ENCODE measurements at places on chromosomes 5 and 9.

GRCh38 chr5:81302596-81302995, 1.2 kb downstream of the ZCCHC9 start:
- DNase-seq = no peak

GRCh38 chr9:68690088-68690487, 15.0 kb upstream of the PIP5K1B start:
- no peak for DNase-seq

GRCh38 chr9:35920051-35920620, 10.8 kb downstream of the SPAAR start:
- DNase-seq = no peak

DNA sequence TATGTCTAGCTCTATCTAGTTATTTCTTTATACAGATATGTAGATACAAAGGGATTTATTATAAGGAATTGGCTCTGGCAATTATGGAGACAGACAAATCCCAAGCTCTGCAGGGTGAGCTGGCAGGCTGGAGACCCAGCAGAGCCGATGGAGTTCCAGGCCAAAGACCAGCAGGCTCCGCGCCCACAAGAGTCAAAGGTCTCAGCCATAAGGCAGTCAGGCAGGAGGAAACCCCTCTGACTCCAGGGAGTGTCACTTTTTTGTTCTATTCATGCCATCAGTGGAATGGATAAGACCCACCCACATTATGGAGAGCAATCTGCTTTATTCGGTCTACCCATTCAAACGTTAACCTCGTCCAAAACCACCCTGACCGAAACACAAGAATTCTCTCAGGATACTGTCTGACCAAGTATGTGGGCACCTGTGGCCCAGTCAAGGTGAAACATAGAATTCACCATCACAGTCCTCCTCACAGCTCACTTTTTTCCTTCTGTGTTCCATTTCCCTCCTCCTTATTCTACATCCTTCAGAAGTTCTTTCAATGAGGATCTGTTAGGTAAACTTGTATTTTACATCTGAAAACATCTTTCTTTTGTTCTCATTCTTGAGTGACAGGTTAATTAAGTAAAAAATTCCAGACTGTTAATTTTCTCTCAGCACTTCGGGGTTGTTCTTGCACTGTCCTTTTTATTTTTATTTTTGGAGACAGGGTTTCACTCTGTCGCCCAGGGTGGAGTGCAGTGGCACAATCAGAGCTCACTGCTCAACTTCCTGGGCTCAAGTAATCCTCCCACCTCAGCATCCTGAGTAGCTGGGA, 21.2 kb downstream of the RNF130 start:
- DNase-seq = no peak

GRCh38 chr5:137498301-137498735, 808 bp downstream of the SPOCK1 start:
- no peak for DNase-seq

DNA sequence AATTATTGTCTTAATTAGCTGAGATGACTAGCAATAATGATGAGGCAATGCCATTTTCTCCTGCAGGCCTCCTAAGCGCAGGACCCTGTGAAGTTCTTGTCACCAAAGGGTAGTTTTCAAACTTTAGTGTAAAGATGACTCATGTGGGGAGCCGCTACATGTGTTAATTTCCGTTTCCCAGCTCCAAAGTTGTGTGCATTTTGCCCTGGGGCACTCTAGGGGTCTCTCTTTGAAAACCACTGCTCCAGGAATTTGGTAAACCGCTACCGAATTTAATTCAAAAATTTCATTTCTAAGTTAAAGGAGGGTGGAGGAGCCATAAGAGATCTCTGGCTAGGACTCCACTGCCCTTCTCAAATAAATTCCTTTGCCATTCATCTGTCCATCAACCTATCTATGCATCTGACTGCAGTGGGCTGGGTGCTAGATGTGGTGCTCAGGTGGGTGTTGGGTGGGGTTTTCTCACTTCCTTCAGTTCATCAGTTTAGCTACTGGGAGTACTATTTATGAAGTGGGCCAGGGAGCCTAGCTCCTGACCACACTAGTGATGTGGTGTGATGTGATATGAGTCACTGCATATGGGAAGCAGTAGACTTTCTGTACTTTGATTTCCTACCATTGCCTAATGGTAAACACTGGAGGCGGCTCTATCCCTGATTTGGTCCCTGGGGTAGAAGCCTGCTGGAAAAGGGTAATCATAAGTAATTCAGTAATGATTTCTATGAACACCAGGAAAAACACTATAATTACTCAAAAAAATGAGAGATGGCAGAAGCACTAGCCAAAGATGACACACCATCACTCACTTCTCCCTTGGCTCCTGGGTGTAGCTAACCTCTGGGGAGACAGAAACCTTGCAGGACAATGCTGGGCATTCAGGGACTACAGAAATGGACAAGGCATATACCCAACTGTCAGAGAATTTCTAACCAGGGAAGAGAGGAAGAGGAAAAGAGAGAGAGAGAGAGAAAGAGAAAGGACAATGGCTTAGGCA, 4.0 kb upstream of the ZSWIM6 start:
- DNase-seq = no peak

DNA sequence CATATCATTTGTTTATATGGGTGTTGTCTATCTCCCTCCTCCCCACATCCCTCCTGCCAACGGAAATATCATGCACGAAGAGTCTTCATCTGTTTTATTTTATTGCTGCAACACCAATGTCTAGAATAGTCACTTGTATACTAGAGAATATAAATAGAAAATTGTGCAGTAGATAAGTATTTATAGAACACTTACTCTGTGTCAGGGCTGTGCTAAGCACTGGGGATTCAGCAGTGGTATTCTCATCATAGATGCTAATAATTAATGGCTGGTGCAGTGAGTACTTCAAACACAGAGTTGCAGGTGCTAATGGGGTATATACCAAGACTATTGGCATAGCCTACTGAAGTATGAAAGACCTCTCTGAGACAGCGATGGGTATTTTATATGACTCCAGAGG, 353.5 kb upstream of the CDH6 start:
- no peak for DNase-seq

DNA sequence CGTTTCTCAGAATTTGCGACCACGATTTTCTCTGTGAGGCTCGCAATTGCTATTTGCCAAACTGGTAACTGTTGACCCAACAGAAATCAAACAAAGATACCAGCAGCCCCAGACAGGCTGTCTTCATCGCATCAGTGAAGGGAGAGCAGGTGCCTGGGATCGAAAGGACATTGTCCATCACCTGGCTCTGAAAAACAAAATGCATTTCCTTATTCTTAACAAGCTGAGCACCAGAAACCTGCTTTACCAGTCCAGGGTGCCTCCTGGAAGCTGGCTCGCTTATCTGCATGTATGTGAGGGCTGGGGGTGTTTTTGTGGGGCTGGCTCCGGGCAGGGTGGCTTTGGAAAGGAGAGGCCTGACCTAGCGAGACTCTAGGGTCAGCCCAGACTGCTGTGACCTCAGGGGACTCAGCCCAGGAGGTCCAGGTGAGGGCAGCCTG, 24.7 kb downstream of the WWC1 start:
- DNase-seq = no peak

DNA sequence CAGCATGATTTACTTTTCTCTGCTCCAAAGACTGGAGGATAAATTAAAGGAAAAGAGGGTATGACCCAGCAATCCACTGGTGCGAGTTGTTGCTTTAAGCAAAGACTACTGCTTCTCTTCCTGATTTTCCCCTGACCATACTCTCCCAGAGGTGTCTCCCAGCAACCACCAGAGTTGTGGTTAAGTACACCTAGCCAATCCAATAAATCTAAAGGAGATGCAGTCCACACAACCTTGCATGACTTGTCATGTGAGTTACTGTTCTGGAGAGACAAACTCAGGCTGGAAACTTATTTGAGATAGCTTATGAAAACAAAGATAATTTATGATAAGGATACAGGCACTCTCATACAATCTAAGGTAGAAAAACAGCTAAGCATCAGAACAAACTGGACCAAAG, 11.9 kb downstream of the TMC1 start:
- no peak for DNase-seq

- no peak for DNase-seq
Measured at GRCh38 chr9:12231832-12232231, 461.4 kb upstream of the TYRP1 start.

- no peak for DNase-seq
Measured at GRCh38 chr9:108235609-108236008, 620.2 kb downstream of the ACTL7B start.

DNA sequence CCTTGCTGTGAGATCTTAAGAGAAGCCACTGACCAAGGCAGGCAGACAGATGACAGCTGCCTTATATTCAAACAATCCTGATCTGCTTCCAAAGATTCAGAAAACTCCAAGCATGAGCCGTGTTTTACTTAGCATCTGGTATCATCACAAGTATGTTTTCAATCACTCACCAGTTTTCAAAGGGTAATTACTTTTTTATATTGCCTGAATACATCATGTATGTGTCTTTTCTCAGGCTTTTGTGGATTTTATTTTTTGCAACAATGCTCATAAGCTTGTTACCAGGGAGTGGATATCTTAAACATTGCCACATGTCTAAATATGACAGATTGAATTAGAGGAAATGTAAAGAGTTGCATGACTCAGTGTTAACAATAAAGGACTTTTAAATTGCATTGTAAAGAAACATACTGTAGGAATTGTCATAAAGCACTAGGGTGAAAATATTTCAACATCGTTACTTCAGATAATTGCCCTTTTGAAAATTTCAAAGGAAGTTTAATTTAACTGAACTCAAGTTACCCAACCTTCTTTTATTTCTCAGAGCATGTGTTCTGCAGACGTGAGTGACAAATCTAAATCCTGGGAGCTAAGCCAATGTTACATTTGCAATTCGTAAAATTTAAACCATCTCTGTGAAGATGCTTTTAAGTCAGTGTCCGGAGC, 326.1 kb downstream of the PLK2 start:
- DNase-seq = no peak

DNA sequence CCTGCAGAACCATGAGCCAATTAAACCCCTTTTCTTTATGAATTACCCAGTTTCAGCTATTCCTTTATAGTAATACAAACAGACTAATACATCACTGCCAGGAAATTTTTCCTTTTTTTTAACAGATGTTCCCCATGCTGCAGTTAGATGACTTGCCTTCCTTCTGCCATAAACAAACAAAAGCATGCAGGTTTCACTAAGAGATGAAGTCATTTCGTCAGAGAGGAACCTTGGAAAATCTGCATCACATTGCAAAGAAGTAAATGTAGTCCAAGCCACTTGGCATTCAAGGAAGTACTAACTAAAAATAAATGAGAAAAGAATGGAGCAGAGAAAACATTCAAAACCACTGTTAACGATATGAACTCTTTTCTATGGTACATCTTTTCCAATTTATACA, 194.1 kb upstream of the EFNA5 start:
- no peak for DNase-seq

GRCh38 chr5:26148569-26149107, 889.7 kb downstream of the CDH9 start:
- DNase-seq = no peak

All from memory B cell (primary cell).